CD8-positive, alpha-beta memory T cell (primary cell): ENCODE measurements at places on chromosomes 3 and 15. TPM values are rescaled to one million over a fixed set of nuclear protein-coding genes. Genes with fewer than 3 reads are reported as not detected.

PEAK1 gene
- polyA plus RNA-seq, result 2.2 TPM

NDN gene
- polyA plus RNA-seq, result 0.81 TPM

CRELD1 gene
- polyA plus RNA-seq, result 24.5 TPM

KBTBD13 gene
- polyA plus RNA-seq, result not detected

GNB4 gene
- polyA plus RNA-seq, result 0.16 TPM

ITIH1 gene
- polyA plus RNA-seq, result not detected

EXOG gene
- 8.7 TPM for polyA plus RNA-seq

MYNN gene
- polyA plus RNA-seq, result 16.5 TPM

CCDC39 gene
- not detected for polyA plus RNA-seq

DNA sequence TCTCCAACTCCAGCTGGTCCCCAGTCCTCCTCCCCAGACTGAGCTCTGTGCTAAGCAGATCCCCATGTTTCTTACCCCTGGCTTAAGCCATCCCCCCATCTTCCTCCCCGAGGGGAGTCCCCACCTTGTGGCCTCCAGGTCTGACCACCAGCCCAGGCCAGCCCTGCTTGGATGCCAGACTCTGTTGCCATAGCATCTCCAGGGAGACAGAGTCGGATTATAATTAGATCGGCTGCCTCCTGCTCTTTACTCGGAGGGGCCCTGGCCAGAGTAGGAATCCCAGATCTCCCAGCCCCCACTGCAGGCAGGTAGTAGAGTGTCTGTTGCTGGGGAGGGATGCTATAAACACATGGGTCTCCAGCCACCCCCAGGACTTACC is 2.4 kb downstream of the KLHDC8B start:
- DNase-seq, result no peak

GRCh38 chr3:27666708-27667107 is 55.4 kb downstream of the EOMES start:
- DNase-seq, result no peak

DNA sequence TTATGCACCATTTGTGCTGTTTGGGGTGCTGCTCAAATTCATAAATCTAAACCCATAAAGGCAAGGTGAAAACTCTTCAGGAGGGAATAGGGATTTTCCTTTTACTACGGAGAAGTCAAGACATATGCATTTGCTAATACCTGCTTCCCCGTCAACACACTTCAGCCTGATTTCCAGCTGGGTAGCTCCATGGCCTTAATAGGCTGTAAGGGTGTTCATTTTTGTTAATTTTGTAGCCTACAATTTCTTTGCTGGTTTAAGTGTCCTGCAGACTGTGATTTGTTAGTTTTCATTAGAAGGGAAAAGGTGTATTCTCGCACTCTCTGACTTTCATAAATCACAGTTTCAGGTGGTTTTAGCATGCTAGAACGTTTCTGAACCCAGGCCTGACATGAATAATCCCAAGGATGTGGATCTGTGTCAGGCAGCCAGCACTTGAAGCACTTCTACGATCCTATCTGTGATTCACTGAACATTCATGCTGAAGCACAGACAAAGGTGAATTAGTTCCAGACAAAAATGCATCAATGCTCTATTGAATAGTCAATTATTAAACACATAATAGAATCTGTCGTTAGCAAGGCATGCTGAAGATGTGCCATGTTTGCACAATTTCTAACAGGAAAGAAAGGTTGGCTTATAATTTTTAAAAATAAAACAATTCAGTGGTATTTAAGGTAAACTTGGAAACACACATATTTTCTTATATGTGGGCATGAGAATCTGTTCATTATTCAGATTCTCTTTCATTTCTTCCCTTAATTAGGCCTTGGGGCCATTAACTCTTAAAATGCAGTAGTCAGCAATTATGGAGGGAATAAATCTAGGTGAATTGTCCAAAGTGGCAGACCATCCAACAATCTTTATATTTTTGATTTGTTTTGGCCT is 17.9 kb upstream of the NMNAT3 start:
- no peak for DNase-seq

DNA sequence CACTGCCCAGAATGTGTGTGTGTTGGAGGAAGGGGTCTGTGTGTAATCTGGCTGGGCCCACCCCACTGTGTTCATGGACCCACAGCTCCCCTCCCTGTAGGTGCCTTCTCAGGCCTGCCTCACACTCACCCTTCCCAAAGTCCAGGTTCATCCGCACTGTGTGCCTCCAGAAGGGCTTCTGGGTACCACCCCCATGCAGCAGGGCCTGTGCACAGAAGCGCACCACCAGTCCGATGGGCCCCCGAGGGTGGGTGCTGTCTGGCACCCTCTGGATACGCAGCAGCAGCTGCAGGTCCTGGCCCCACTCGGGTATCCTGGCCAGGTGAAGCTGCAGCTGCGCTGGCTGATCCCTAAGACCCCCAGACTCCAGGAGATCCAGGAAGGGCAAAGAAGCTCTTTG is 12.8 kb upstream of the TGM5 start:
- DNase-seq, result no peak

DNA sequence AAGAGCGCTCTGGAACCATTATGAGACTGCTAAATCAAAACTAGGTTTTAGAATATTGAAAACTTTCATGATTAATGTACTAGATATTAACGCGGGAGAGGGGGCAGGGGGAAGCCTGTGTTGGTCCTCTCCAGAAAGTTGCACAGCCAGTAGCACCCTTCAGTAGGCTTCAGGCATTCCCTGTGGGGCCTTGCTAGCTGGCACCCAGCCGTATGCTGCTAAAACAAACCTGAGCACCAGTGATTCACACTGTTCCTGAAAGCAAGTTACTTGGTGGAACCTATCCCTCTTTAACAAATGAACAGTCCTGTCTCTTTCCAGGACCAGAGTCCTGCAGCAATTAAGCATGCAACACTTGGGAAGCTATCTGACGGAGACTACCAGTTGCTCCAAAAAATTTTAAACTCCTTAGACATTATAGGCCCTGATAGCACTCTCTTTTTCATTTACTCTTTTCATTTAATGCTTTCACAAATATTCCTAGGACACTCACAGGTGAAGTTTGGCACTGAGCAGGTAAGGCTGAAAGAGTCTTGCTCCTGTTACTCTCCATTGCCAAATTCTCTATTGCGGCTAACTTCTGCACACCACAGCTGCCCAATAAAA is 1.2 kb upstream of the ATRIP start:
- DNase-seq, result no peak

DNA sequence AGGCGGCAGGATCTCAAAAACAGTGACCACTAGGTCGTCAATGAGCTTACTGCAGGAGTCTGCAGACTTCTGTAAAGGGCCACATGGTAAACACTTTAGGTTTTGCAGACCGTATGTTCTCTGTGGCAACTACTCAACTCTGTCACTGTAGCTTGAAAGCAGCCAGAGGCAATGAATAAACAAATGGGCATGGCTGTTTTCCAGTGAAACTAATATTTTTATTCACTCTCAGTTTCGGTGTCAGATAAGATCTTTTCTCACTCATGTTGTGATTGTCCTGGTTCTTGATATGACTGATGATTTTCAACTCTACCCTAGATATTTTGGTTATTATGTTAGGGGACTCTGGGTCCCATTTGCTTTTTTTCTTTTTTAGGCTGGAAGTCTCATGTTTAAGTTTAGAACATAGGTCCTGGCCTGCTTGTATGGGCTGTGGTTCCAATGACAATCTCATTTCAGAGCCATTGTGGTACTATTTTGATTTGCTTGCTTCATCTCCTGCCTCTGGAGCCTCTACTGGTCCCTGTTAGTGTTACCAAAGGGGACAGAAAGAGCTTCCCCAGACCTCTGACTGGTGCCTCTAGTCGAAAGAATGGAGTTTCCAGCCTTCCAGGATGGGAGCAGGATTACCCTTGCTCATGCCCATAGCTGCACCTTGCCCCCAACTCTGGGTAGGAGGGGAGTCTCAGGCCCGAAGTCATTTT is 222.0 kb downstream of the STT3B start:
- no peak for DNase-seq

DNA sequence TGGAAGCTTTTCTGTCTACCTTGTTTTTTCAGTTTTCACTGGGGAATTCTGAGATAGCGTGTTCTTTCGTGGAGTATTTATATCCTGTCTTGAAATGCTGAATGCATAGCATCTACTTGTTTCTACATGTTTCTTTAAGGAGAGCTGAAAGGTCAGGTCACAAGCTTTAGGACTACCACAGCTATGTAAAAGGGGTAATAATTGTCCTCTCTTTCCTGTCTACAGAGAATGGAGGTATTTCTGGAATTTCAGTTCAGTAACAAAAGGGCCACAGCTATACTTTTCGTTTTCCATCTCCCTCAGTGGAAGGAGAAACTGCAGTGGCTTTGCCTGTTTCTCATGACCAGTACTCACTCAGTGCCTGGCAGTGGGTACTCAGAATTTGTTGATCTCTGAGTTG is 4.7 kb downstream of the INAFM2 start:
- no peak for DNase-seq

DNA sequence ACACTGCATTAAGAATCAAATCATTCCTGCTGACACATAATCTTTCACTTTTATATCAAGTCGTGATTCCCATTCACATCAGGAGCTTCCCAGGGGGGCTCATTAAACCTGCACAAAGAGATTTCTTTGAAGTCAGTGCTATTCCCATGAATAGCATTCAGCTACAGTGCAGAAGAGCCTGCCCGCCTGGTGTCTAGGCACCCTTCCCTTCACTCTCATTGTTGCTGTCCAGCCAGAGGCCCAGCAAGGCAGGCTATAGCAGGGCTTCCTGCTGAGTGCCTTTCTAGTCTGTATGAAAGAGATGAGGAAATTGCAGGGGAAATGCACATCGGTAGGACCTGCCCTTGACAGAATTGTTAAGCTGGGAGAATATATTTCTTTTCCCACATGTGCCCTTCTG is 4.5 kb upstream of the GJD2 start:
- DNase-seq, result no peak

DNA sequence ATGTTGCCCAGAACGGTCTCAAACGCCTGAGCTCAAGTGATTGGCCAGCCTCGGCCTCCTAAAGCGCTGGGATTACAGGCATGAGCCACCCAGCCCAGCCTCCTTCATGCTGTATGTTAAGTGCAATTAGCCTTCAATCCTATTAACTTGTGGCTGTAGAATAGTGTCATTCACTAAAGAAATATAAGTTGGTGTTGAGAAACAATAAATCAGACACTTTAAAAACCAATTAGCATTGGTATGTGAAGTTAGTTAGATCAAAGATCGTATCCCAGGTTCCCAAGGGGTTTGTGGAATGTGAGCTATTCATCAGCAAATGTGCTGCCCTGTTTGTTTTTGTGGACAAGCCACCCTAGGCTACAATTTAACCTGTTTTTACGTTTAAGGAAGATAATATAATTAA is 11.0 kb upstream of the PIK3CB start:
- no peak for DNase-seq

DNA sequence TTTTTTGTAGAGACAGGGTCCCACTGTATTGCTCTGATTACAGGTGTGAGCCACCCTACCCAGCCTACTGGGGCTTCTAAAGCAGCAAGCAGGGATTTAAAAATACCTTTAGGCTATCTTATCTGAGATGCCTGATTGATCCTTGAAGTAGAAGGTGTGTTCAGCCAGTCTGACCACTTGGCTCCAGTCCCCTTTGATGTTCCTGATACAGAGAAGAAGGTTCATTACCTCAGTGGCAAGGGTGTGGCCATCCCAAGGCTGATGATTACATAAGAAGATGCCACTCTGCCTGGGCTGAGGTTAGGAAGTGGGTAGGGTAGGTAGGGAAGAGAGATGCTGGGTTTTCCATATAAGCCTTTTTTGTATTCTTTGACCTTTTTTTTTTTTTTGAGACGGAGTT is 11.2 kb upstream of the DCAF1 start:
- DNase-seq, result no peak

- no peak for DNase-seq
These were observed 51.5 kb downstream of the MYL3 start for GRCh38 chr3:46811615-46812236.

- DNase-seq, result no peak
These were observed 128.4 kb upstream of the RAD18 start for GRCh38 chr3:9091486-9092235.

DNA sequence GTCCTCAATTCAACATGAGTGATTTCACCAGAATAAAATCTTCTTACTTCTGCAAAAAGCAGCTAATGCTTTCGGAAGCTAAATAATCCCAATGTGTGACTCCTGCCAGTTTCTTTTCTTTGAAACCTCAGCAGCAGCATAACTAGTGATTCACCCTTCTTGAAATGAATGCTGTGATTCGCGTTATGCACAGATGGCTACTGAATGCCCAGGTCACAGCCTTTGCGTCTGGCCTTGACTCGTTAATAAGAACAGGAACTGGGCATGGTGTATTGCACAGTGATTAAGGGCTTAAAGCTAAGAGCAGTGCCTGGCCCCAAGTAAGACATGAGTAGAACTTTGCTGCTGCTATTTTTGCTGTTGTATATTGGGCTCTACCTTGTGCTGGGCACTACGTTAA is 19.0 kb downstream of the CGNL1 start:
- DNase-seq, result no peak

DNA sequence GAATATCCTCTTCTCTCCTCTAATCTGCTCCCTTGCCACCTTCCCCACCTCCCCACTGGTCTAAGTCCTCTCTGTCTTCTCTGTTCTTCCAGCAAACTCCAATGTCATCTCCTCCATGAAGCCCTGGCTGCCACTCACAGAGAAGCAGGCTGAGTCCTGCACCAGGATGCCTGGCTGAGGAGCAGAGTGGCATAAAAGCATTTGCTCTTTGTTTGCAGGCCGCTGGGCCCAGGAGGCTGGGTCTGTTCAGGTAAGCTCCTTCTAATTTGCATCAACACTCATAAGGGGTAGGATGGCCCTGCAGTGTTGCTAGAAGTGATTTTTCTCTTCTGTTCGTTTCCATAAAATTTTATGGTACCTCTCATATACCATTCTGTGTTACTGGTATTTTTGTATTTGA is 43.2 kb upstream of the KLHL25 start:
- DNase-seq, result no peak

DNA sequence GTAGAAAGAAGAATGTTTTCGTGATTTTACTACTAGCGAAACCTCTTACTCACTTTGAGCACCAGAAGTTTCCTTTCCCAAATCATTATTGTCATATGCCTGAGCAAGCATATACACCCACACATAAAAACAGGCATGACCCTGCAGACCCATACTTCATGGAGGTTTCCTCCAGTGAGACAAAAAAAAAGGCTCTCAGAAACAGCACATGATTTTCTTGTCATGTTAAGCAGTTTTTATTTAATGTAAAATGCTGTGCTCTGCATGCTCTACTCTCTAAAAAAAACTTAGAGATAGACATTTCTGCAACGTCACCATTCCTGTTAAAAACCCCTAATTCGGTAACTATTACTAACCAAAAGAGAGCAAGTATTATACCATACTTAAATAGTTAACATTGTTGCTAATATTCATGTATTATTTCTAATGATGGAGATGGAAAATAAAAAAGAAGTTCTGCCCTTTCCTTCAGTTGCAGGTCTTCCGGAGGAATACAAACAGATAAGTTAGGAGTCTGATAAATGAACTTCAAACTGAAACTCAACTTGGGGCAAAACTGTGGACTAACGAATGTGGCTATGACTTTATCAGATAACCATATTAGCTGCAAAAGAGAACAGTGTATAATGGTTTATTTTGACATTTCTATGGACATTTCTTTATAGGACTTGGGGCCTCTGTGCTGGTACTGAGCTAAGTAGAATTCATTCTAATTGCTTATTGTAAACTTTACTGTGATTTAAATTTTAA is 15.9 kb downstream of the CD200R1 start:
- DNase-seq, result no peak
